Kidney (tissue), 22 donors: ENCODE measurements at places on chromosomes 6 and 20.
A peak's percentile ranks its signal among the peaks of the same experiment; 100 is the strongest.

DNA sequence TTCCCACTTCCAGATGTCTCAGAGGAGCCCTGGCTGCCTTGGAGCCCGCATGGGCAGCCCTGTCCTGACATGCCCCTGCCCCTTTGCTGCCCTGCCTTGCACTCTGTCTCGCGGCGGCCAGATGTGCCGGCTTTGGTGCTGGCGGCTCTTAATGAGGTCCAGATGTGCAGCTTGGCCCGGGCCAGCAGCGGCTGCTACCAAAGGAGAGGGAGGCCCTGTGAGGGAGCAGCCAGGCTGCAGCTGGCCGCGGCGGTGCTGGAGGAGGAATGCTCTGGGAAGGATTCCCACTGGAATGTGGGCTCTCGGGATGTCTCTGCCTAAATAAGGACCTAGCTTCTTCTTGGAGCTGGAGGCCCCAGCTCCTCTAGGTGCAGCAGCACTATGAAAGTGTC, 72.4 kb downstream of the FGD2 start:
- DNase-seq, result peak; percentile 92

DNA sequence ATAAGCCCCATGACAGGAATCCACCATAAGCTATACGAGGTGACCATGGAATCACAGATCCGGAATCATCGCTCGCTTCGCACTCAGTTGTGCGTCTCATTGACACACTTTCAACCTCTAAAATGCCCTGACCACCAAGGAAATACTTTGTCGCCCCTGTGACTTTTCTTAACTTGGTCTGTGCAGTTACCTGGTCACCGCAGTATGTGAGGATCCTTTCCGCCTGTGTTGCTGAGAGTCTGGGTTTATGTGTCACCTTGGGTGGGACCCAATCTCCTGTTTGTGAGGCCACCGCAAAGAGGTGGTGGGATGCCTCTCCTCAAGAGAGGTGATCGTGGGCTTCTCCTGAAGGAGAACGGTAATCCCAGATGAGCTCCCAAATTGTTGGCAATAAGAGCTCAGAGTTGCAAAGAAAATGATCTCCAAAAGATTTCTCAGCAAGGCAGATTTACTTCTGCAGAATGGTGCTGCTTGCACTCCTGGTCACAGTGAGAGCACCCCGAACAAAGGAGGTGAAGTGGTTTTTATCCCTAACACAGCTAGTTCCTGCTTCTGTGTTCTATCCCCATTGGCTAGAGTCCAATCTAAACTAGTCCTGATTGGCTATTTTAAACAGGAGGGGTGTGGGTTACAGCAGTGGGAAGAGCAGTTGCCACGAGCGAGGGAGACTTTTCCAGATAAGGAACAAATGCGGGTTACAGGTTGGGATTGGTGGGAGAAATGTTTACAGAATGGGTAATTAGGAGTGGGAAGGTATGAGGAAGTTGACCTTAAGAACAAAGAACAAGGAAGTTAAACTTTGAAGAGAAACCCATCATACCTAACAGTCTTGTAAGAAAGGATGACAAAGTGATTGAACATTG, 9.1 kb upstream of the ZNFX1 start:
- no peak for DNase-seq

DNA sequence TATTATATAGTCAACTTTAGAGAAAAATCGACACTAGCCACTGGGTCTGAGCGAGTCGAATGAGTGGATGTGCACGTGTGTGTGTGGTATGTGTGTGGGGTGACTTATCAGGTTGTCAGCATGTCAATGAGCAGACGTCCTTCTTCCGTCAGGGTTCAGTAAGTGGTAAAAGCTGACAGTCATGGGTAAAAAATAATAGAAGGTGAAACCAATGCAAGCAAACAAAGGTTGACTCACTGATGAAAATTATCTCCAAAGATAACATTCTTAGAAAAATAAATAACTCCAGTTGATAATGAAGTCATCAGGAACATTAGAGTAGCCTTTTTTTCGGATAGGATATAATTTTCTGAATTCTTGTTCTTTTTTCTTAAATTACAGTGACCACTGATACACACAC, 243.8 kb upstream of the FOXQ1 start:
- DNase-seq, result no peak

DNA sequence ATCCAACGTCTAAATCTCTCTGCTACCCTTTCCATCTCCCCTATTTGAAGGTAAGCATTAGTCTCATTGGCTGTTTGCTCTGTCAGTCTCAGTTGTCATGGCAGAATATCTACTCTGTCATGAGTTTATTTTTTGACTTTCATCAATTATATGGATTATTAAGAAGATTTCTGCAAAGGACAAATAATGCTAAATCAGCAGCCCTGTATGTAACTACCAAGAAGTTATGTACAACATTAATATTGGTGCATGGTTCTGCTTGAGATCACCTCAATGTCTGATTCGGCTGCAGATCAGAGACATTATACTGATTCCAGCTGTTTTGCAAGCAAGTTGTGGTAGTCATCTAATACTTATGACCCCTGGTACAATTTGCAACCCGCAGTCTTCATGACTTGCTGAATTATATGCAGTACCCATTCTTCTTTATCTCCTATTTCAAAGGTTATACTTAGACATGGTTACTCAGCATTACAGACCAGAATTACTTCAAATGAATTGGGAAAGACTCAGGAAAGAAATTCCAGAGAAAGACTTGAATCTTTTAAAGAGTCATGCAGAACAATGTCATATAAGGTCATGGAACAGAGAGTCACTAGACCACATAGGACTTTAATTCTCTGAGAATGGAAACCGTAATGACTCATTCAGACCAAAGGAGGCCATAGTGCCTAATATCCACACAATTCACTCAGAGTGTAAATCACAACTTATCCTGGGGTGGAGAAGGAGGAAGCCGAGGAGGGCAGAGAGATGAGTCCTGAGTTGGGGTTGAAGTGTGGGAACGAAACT, 201.4 kb downstream of the IBTK start:
- DNase-seq, result no peak

DNA sequence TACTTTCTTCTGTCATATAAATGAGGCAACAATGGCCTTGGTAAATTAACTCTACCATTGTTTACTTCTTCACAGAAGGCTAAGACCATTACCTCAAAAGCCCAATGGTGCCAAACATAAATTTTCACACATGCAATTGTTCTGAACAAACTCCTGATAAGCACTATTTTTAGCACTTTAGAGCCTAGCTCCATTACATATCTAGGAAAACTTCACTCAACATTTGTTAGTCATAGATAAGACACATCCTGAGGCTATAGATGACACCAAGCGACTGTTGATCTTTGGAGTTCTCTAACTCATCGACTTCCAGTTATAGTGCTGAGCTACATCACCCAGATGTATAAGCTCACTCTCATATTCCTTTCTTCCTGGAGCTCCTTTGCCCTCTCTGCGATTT, 245.9 kb downstream of the EYS start:
- no peak for DNase-seq

- no peak for DNase-seq
Measured at GRCh38 chr6:871503-871902, 178.6 kb upstream of the EXOC2 start.

DNA sequence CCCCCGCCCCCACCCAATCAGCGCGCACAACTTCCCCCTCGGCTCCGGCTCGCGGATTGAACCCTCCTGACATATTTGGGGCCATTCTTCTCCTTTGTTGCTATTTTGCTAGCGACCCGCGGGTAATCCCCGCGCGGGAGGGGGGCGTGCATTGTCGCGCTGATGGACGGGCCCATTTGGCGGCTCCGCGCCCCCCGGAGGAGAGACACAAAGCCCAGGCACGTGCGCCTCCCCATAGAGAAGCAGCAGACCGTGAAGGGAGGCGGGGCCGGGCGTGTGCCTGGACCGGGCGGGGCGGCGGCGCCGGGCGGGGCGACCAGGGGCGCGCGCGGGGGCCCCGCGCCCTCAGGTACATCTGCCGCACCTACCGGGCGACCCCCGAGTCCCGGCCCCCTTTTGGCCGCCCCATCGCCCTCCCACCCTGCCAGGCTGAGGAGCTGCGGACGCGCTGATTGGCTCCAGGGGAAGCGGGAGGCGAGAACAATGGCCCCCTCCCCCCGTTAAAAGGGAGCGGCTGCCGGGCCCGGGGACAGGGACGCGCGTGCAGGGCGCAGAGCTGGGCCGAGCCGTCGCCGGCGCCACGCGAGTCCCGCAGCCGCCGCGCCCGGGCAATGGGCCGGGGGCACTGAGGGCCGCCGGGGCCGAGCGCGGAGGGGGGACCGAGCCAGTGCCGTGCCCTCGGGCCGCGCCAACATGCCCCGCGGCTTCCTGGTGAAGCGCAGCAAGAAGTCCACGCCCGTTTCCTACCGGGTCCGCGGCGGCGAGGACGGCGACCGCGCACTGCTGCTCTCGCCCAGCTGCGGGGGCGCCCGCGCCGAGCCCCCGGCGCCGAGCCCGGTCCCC, at the start of gene INSM1:
TSS of gene INSM1 (plus strand) at position 530 of the 843 bp plus-strand sequence. CDS start at position 694, 164 bp downstream.
- DNase-seq, result peak; percentile 71

DNA sequence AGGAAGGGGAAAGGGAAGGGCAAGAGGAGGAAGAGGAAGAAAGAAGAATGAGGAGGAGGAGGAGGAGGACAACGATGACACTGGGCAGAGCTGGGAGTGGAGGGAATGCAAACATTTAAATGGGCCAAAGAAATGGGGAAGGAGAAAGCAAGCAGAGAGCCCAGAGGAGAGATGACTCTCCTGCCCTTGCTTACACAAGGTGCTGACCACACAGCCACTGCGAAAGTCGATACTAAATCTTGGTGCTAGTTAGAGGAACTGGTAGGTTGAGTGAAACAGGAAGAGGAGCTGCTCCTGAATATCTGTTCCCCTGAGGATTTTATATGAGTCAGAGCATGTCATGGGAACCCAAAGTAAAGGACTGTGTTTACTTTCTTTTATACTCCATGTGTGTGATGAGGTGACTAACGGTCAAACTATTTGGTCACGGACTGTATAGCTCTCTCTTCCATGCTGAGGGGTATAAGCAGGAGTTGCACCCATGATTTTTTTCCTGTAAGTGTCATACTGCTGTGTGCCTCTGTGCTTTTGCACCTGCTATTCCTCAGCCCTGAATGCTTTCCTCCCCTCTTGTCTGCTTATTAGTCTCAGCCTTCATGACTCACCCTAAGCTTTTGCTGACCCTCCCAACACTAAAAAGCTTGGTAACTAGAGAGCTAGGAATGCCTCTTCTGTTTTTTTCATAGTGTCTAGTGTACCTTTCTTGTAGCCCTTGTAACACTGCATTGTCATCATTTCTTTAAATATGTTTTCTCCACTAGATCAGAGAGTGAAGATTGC, 9.5 kb upstream of the PAQR8 start:
- peak; percentile 12 for DNase-seq

DNA sequence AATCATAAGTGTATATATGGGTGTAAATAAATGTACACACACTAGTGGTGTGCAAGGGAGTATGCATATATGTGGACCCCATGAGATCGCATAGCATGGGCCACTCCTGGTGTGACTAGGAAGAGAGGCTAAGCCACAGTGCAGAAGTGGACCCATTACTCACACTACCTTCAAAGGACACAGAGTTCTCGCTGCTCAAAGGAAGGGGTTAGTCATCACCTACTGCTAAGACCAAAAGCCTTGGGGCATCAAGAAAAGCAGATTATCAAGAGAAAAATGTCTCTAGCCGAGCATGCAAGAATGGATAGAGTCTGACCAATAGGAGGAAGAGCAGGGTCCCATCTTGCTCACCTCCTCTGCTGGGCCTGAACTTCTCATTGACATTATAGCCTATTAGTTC, 195.5 kb downstream of the MAFB start:
- no peak for DNase-seq

GRCh38 chr6:53461041-53461656, 83.8 kb downstream of the GCLC start:
- no peak for DNase-seq

GRCh38 chr6:139584599-139584998, 210.2 kb upstream of the CITED2 start:
- DNase-seq, result no peak

GRCh38 chr6:169189182-169189581, 64.5 kb downstream of the THBS2 start:
- DNase-seq, result no peak

GRCh38 chr6:71420095-71420692, 131.6 kb downstream of the OGFRL1 start:
- no peak for DNase-seq

- no peak for DNase-seq
Measured at GRCh38 chr6:146345598-146345997, 198.0 kb upstream of the RAB32 start.

- DNase-seq, result no peak
Measured at GRCh38 chr6:166580076-166581050, 6.1 kb downstream of the RAMACL start.

DNA sequence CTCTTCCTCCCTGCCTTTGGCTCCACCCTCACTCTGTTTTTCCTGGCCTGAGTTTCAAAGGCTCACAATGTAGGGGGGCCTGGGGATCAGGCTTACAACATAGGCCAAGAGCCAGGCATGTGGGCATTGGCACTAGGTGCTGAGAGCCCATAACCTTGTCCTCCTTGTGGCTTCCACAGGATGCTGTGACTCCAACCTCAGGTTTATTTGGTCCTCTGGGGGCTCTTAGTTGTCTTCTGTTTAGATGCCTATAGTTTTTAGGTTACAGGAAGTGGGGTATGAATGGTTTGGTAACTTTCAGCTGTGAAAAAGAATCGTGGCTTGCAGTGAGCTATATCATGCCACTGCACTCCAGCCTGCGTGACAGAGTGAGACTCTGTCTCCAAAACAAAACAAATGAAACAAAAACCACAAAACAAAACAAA, 25.6 kb downstream of the MMP24 start:
- no peak for DNase-seq

DNA sequence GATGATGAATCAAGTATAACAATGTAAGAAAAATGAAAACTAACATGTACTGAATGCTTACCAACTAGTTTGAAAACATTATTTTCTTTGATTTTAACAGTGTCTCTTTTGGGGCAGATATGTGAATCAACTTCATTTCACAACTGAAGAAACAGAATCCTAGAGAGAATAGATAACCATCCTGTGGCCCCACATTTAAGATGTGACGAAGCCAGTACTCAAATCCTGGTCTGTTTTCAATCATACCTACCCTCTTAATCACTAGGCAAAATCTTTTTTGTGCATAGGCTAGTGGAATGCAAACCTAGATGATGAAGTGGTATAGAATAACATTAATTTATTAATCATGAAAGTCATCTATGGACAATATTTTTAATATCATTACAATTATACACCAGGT, 371.6 kb upstream of the EPHA7 start:
- DNase-seq, result no peak

DNA sequence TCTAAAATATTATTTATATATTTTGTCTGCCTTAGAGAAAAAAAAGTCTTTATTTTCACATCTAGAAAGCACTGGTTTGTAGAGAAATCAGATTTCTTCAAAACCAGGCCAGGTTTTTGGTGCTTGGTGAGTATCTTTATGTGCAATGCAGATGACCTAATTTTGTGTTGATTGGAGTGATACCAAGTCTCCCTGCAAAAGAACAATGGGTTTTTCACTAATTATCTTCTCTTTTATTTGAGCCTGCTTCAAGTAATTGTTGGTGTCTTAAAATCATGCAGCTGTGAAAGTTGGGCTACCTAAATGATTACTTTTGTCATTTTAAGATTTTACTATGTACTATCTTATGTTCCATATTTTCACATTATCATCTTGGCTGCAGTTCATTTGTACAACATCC, 874.7 kb downstream of the TFAP2A start:
- no peak for DNase-seq
